ENCODE measurements at places on chromosomes 11 and 22. TPM values are rescaled to one million over a fixed set of nuclear protein-coding genes. Genes with fewer than 3 reads are reported as not detected.

Gene KRTAP5-2
- not detected for total RNA-seq

Gene OR8G1
- total RNA-seq = not detected

DNA sequence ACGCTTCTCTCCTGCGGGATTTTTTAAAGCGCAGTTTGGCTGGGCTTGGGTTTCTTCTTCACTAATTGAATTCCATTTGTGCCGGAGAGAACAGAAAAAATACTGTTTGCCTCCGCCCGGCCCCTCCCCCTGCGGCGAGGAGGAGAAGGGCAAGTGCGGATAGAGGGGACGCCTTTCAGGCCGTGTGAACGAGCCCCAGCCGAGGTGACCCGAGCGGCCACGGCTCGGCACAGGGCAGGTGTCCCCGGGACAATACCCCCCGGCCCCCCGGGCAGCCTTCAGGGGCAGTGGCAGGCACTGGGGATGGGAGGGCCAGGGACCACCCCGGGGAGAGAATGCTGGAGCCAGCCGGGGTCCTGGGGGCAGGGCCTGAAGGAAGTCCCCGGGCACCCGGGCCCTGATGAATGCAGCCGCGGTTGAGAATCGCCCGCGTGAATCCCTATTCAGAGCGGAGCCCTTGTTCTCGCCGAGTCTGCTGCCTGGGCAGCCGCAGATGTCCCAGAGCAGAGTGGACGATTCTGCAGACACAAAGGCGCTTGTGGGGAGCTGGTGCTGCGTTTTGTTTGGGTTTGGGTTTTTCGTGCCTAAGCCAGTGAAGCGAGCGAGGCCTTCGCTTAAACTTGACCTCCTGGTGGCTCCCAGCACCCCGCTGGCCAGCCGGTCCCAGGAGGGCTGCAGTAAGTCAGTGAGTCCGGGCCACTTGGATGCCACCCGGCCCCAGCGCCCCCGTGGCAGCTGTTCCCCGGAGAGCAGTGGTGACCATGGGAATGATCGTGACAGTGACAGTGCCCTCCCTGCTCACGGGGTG is 96.0 kb downstream of the WNT7B start:
- no peak overlapping the region for H3K4me3 ChIP-seq
- H3K36me3 ChIP-seq = no peaks in the 10 kb centered on the region
- H3K27ac ChIP-seq = no peak overlapping the region
- H3K27me3 ChIP-seq = peaks cover 2% of the 10 kb centered on the region
- H3K4me1 ChIP-seq = no peaks in the 10 kb centered on the region

DNA sequence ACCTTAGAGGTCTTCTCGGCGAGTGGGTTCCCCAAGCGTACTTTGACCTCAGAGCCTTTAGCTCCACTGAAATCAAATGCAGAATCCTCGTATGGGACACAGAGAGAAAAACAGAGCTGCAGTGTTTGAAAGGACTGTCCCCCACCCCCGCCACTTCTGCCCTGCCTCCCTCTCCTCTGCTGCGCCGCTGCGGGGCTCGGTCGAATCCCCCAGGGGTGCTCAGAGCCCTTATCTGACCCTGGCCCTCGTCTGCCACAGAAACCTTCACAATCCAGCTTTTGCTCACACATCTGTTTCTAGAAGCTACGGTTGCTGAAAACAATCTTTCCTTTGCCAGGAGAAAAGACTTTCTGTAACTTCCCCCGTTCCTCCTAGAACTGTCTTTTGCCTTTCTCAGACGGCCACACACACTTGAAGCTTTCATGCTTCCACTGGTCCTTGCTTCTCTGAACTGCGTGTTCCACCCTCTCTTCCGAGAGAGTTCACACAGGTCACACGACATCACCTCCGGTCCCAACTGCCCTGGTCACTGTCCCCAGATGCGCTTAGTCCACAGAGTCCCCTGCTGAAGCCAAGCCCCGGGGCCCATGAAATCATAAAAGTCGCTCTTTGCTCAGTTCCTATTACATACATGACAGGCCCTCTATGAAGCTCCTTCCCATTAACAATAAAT is 3.7 kb downstream of the SMIM35 start:
- H3K27me3 ChIP-seq = peaks cover 35% of the 10 kb centered on the region
- H3K4me1 ChIP-seq = no peaks in the 10 kb centered on the region
- no peak overlapping the region for H3K27ac ChIP-seq
- H3K4me3 ChIP-seq = no peak overlapping the region
- no peak for DNase-seq
- H3K36me3 ChIP-seq = no peaks in the 10 kb centered on the region

- H3K27ac ChIP-seq = peak overlapping the region; percentile 35
- no peak for DNase-seq
- no peak overlapping the region for H3K4me3 ChIP-seq
Observed at GRCh38 chr22:39179841-39180335, 27.4 kb upstream of the CBX7 start.

DNA sequence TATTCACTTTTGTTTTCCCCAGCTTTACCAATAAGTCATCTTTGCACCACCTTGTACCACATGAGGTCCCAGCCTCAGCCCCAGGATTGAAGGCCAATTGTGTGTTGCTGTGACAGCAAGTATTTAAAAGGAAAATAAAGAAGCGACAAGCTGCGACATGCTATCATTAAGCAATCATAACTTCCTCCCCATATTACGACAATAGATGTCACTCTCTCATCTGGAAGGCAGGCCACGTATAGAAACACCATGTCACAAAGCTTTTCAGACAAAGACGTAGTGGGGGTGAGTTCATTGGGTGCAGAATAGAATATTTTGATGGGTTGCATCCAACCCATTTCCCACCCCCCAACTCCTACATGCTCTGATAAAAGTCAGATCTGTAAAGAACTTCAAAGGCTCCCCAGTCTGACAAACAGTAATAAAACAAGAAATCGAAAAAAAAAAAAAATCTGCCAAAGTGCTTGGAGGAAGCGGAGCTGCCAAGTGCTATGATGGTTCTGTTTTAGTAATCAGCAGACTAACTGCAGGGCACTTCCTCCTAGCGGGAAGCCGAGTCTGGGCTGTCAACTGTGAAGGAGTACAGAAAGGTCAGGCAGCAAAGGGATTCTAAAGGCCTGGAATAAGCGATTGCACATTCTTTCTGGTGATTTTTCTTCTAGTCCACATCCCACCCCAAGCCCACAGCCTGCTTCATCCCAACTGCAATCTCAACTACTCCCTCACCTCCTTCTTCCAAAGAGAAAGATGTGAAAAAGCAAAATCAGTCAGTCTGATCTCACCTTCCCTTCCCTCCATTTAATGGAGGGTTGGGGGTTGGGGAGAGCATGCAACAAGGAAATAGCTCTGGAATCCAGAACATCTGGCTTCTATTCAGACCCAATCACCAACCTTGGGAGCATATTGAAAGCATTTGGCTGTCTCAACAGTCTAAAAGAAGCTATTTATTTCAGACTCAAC is 131.4 kb upstream of the UBASH3B start:
- peaks cover 8% of the 10 kb centered on the region for H3K27me3 ChIP-seq
- H3K4me1 ChIP-seq = peaks cover 14% of the 10 kb centered on the region
- no peaks in the 10 kb centered on the region for H3K36me3 ChIP-seq
- no peak for DNase-seq
- no peak overlapping the region for H3K4me3 ChIP-seq
- H3K27ac ChIP-seq = peak overlapping the region; percentile 47

GRCh38 chr11:95111923-95112540 is 22.4 kb downstream of the ENDOD1 start:
- H3K27ac ChIP-seq = no peak overlapping the region
- H3K27me3 ChIP-seq = no peaks in the 10 kb centered on the region
- H3K36me3 ChIP-seq = peaks cover 19% of the 10 kb centered on the region

DNA sequence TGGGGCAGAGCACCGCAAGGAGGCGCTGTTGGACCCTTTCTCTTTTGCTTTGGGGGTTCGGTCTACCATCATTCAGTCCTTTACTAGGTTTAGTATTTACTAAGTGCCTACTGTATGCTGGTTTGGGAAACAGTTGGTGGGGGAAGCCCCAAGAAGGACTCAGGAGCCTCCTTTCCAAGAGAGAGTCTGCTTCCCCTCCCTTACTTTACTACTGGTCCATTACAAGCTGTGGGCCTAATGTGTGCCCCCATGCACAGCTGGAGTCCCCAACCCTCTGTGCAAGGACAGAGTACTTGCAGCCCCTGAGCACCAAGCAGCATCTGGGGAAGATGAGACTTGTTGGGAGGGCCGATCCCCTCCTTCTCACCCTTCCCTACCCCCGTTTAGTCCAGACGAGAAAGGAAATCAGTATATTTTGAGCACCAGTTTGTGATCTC is 876 bp upstream of the UBE2L6 start:
- DNase-seq = no peak
- H3K27ac ChIP-seq = peak overlapping the region; percentile 89
- H3K4me1 ChIP-seq = peaks cover 26% of the 10 kb centered on the region
- H3K4me3 ChIP-seq = peak overlapping the region; percentile 97
- H3K27me3 ChIP-seq = no peaks in the 10 kb centered on the region

DNA sequence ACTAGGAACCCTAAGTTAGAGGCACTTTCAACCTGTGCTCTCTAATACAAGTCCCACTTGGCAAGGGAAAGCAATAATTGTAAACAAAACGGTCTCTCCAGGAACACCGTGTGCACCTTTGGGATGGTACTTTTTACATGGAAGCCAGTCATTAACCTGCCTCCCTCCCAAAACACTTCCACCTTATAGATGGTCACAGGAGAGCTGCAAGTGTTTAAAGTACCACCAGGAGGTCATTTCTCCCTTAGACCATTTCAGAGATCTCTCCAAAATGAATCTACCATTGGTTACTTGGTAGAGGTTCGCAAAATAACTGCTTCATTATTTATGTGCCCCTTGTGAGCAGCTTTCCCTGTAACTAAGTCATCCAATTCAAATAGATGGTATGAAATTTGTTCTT is 375.3 kb downstream of the DYNC2H1 start:
- H3K27ac ChIP-seq = no peak overlapping the region
- H3K4me3 ChIP-seq = no peak overlapping the region
- no peaks in the 10 kb centered on the region for H3K27me3 ChIP-seq
- H3K4me1 ChIP-seq = peaks cover 2% of the 10 kb centered on the region
- DNase-seq = no peak
- no peaks in the 10 kb centered on the region for H3K36me3 ChIP-seq

GRCh38 chr11:112999520-112999919 is 38.3 kb downstream of the NCAM1 start:
- no peaks in the 10 kb centered on the region for H3K36me3 ChIP-seq
- no peak for DNase-seq
- no peak overlapping the region for H3K4me3 ChIP-seq
- H3K27ac ChIP-seq = no peak overlapping the region
